Stimulated activated CD8-positive, alpha-beta memory T cell treated with anti-CD3 and anti-CD28 coated beads, Interleukin-12 subunit alpha, Interleukin-12 subunit beta, amount 100 ng/mL, for 1 hour (primary cell): ENCODE measurements at places on chromosomes 12 and 14.
A peak's percentile ranks its signal among the peaks of the same experiment; 100 is the strongest.

- DNase-seq, result peak; percentile 43
Measured at GRCh38 chr12:116358893-116359761, 81.6 kb upstream of the MED13L start.

DNA sequence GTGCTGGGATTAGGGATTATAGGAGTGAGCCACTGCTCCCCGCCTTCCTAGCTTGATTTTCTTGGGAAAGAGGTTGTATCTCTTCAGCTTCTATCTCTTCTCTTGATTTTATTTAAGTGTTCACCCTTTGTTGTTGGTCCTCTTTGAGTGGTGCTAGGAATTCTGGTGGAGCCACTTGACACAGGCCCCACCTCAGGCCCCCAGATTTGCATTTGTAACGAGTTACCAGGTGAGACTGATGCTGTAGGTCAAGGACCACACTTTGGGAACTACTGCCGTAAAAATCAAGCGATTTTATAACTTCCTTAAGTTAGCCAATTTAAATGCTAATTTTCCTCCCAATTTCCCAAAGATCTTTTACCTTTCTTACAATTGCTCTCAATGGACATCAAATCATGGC lies 26.3 kb downstream of the SRGAP1 start:
- no peak for DNase-seq

- no peak for DNase-seq
Measured at GRCh38 chr14:91501951-91502930, 7.9 kb downstream of the PPP4R3A start.

DNA sequence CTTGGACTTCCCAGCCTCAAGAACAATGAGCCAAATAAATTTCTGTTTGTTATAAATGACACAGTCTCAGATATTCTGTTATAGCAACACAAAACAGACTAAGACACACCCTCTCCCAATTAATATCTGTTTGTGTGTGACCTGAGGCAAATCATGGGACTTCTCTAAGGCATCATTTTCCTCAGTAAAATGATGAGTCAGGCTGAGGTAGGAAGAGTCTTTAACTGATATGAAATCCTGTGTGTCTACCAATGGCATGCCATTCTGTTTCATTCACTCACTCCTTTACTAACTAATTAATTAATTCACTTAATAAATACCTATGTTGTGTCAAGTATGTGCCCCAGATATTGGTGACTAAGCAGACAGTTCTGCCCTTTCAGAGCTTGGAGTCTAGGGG lies 258.4 kb upstream of the CRY1 start:
- no peak for DNase-seq
